CD4-positive, alpha-beta memory T cell (primary cell): ENCODE measurements at places on chromosomes 2 and 18.

- no peak for DNase-seq
Observed at GRCh38 chr2:239153806-239154591, 246.8 kb downstream of the HDAC4 start.

DNA sequence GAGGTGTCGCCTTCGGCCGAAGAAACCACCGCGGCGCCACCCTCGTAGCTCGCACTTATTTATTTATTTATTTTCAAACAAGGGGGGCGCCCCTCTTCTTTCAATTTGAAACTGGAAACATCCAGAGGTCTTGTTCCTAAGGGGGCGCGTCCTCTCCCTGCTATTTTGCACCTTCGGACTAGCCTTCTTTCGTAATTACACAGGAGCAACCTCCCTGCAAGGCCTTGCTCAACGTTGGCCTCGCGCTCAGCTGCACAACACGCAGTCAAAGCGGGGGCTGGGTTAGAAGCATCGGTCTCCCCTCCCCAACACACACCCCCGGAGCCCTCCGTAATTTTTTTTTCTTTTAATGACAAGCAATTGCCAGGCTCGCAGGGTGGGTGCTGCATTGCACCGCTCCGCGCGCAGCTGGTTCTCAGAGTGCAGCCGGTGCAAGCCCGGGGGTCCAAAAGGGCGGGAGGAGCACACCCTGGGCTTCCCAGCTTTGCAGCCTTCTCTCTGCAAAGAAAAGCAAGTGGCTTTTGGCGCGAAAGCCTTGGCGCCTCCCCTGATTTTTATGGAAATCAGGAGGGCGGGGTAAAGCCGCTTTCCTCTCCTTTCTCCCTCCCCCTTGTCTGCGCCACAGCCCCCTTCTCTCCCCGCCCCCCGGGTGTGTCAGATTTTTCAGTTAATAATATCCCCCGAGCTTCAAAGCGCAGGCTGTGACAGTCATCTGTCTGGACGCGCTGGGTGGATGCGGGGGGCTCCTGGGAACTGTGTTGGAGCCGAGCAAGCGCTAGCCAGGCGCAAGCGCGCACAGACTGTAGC lies at the start of gene MYCN:
MYCN (plus strand) TSS at position 697 of the 807 bp plus-strand sequence. CDS start 1,515 bp downstream, outside the sequence.
- peak; percentile 18 for DNase-seq

DNA sequence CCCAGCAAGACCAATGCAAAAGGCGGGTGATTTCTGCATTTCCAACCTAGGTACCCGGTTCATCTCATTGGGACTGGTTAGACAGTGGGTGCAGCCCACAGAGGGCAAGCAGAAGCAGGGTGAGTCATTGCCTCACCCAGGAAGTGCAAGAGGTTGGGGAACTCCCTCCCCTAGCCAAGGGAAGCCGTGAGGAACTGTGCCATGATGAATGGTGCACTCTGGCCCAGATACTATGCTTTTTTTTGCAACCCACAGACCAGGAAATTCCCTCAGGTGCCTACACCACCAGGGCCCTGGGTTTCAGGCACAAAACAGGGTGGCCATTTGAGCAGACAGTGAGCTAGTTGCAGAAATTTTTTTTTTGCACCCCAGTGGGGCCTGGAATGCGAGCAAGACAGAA lies 662.6 kb upstream of the ACVR2A start:
- peak; percentile 61 for DNase-seq

GRCh38 chr2:100621371-100621951 lies 58.7 kb downstream of the PDCL3 start:
- DNase-seq = no peak

DNA sequence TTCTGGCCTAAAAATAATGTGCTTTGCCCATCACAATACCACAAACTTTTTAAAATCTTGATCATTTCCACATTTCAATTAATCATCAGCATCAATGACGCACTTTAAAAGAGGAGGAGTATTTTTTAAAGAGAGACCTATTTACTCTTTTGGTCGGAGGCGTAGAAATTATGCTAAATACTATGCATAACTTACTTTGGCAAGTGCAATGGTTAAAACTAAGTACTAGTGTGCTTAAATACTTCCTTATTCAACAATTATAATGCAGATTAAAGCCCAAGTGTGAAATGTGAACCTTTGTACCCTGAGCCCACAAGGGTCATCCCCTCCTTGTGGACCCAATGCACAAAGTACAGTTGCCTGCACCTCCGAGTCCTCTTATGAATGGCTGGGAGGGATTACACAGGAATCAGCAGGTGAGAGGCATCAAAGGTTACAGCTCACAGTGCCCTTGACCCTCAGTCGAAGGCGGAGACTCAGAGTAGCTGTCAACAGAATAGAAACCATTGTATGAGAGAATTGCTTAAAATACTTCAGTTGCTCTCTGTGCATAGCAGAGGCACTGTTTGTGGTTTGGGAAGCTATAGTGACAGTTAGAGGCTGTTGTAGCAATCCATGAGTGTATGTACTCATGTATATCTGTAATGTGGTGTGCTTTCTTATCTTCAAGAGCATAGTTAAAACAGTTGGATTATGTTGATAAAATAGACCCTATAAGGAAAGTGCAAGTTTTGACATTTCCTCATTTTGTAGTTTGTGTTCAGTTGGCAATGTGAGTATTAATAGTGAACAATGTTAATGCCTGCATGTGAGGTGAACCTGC lies 151.7 kb upstream of the ITGA4 start:
- DNase-seq = peak; percentile 38

DNA sequence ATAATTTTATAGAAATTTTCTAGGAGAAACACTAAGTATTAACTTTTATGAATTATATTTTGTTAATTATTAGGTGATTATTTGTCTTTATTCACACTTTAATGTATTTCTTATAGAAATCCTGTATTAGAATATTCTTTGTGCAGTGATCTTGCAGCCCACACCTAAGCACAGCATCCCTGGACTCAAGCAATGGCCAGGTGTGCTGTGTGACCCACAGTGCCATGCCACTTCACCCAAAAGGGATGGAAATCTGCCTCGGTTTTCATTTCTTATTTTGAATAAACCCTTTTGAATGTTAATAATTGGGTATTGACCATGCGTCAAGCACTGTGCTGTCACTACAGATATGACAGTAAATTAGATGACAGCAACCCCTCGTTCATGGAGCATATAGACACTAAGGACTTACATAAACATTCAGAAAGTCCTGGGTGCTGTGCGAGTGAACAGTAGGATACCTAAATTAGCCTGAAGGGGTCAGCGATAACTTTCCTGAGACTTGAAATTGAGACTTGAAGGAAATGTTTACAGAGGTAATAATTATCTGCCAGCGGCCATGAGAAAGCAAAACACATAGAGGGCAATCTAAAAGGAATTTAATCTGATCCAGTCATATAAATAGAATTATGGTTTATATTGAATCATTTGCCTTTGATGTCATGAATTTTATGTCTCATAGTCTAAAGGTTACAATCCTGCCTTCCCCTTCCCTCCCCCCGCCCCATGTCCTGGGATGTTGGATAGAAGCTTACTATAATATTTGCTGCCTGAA lies 52.7 kb upstream of the CALCRL start:
- no peak for DNase-seq

DNA sequence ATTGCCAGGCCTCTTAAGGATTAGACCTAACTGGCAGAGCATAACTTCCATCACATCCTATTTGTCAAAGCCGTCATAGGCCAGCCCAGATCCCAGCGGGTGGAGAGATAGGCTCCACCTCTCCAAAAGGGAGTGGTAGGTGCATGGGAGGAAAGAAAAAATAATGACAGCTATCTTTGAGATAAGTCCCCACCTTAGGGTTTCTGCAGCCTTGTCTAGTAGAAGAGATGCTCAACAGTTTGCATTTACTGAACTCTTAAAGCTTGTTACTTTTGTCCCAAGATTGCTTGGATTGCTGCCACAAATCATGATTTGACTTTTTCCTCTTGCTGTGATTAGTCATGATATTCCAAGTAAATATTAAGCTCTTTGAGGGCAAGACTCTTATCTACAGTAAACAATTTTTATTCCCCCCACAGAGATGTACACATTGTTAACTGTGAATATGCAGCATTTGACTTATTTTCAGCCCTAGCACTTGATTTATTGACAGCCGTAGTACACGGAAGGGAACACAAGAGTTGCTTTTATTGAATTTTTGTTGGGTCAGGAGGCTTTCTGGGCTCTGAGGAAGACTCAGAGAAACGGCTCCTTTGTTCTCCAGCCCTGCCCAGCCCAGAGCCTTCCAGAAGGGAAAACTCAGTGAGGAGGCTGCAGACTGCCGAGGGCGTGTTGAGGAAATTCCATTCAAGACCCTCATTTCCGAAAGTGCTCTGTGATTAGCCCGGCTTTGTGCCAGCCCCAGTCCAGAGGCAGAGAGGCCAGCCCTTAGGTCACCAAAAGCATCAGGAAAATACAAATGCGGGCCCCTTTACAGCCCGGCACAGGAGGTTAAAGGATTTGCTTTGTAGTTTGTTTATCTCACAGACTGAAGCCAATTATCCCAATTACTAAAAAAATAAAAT lies 75.5 kb upstream of the ZNF532 start:
- DNase-seq = no peak

DNA sequence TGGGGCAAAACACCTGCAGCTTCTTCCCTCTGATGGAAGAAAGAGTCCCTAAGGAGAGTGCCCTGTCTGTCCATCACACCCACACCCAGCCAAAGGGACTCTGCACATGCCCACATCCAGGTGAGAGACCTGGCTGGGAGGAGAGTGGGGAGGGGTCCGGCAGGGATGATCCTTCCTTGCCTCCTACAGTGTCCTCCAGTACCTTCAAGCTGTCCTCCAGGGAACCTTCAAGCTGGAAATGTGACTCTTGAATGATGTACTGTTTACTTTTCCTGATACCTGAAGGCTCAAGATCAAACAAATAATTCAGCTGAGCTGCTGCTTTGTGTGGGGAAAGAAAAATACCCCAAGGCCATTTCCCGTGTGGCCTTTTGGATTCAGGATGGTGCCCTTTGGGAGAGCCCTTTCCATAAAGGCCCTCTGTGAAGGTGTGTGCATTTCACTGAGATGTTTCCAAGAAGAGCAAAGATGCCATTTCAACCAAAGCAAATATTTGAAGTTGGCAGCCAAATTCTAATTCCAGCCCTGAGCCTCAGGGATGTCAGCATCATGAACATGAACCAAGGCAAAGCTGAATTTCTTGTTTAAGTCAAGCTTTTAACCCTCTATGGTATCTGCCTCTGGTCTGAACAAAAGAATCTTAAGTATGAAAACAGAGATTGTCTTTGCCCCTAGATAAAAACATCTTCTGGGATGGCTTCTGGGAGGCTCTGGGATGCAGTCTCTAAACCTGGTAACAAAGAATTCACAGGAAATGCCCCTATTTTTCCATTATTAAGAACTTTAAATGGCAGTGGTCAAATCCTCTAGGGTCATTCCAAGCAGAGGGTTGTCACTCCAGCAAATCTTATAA lies 11.1 kb downstream of the EVA1A start:
- no peak for DNase-seq

- DNase-seq = no peak
Observed at GRCh38 chr2:207480521-207481040, 49.2 kb upstream of the CREB1 start.

DNA sequence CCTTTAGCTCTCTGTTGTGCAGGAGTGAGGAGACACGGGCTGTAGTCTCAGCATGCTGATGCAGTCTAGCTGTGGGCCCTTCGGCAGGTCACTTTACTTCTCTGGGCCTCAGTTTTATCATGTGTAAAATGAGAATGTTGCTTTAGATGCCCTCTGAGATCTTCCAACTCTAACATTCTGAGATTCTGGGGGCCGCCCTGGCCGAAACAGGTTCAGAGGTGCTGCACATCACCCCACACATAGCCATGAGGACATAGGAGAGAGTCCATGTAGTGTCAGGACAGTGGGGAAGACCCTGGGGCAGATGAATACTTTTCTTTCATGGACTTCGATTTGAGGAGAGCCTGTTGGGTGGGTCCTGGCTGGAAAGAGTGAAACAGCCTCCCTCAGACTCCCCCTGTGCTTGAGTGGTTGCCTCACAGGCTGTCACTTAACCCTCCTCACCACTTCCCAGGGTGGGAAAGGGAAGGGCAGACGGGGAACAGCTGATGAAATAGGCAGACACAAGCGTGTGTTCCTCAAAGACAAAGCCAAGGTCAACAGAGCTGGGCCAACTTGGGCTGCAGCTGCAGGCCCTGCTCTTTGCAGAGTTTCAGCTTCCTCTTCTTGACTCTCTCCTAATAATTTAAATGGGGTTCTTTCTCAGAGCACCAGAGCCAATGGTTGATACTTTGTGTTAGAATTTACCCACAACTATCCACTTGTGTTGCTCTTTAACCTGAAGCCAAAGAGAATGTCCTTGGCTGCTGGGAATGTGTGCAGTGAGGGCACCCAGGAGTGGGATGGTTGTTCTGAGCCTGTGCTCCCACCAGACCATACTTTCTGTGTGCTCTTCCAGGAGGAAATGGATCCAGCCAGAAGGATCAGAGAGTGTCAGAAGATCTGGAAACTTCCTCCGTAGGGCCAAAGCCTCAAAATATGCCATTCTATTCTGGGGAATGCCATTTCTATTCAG lies 14.7 kb upstream of the MRPL33 start:
- DNase-seq = no peak

GRCh38 chr2:126858991-126859390 lies 39.7 kb upstream of the TEX51 start:
- no peak for DNase-seq

DNA sequence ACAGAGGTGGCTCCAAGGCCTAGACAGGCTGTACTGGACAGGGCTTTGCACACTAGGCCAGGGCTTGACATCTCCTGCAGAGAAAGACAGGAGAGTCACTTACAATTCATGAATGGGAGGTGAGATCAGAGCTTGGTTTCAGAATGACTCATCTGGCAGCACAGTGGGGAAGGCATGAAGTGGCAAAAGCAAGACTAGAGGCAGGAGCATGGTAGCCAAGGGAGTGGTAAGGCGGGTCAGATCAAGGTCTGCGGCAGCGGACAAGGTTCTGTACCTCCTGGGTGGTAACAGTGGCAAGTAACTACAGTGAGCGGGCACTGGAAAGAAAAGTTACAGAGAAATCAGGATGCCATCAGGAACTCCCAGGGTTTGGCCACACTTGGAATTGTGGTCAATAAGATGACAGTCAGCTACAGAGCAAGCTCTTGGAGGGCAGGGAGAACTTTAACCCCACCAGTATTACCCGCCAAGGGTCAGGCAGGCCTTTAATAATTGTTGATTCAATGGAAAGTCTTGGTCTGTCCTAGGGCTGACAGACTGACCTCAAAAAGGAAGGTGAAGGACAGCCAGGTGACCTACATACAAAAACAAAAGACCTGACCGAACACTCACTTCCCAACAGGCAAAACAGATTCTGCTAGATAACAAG lies 5.7 kb downstream of the MCFD2 start:
- DNase-seq = no peak

DNA sequence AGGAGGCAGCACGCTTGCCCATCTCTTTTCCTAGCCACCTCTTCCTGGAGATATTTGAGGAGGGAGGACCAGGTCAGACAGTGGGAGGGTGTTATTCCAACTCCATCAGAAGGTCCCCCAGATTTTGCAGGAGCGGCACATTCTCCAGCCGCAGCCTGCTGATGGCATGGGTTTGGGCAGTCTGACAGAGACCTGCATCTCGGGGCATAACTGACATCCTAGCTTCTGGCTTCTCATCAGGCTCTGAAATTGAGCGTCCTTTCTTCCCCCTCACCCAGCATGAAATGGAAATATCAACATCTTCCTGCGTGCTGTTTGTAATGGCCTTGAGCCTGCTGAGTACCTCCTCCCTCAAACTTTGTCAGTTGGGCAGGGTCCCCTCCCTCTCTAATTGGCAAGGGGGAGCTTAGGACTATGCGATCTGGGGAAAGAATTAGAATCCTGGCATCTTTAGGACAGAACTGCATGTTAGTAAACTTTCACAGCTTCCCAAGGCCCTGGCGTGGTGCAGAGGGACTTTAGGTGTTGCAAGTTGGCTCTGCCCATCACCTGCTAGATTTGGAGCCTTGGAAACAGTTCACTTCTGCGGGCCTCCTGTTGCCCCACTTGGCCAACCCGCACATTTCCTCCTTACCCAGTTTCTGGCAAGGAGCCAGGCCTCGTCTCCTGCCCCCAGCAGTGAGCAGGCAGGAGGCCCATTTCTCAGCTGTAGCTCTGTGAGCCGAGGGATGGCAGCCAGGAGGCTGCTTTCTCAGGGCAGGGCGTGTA lies 2.2 kb downstream of the ITM2C start:
- DNase-seq = peak; percentile 75
